ENCODE measurements at places on chromosomes 5 and 9.

DNA sequence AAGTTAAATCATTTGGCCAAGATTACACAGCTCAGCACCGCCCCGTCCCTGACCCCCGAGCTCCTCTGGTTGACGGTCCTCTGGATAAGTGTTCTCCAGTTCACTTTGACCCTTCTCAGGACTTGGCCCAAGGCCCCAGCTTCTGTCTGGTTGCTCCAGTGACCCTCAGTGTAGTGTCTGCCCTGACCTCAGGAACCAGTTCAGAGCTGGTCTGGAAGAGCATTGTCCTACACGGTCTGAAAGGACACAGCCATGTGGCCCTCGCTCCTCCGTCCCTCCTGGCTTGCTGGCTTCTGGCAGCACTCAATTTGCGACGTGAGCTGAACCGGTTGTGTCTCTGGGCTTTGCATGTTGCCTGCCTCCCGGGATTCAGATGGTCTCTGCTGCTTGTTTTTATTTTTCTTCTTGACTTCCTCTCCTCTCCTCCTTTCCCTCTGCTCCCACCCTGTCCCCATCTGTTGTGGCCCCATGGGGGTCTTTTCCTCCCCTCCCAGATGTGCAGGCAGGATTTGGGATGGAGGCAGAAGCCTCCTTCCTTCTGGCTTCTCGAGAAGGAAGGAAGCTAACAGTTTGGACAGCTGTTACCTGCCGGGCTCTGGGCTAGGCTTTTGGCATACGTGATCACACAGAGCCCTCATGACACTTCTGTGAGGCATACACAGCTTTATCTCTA lies 72.0 kb downstream of the PPARGC1B start:
- ATAC-seq: no peak

DNA sequence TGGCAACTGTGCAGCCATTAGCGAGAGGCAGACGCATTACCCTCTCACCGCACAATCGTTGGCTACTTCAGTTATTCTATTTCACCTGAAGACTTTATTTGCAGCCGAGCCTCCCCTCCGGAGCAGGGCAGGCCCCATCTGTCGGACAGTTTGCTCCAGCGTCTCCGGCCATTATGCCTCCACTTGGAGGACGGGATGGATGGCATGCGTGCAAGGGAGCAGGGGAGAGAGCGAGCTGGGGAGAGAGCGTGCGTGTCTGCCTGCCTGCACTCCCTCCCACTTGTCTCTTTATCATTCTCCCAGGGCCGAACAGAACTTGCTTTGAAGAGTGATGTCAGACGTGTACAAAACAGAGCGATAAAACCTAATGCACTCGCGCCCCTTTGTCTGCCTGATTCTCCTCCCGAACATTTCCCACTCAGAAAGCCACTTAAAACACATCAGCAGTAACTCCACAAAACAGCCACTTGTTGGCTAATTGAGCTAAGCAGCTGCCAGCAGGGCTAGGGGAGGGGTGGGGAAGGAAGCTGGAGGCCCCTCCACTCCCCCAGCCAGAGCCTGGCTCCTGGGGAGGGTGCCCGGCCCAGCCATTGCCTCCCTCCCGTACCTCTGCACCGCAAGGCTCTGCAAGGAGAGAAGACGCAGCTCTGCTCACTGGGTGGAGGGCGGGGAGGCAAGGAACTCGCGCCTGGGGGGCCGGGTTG lies 43.4 kb upstream of the FUBP3 start:
- ATAC-seq: no peak

GRCh38 chr9:18245911-18246310 lies 228.0 kb upstream of the ADAMTSL1 start:
- no peak for ATAC-seq

GRCh38 chr5:96605144-96605837 lies 56.9 kb upstream of the CAST start:
- no peak for ATAC-seq

DNA sequence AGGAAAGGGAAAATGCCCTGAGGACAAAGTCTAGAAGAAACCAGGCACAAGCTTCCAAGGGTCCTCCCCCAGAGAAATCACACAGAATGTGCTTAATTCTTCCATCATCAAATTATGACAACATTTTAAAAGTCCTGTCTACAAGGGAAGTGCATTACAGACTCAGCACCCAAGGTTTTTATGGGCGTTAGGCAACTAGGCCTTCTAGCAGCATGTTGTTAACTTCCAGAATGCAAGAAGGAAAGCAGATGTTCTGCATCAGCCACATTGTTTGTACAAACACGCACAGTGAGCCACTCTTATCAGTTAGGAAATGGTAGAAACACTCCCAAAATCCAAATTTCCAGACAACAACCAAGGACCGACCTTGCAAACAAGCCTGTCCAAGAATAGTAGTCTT lies 26.5 kb downstream of the SMC5 start:
- ATAC-seq: no peak

DNA sequence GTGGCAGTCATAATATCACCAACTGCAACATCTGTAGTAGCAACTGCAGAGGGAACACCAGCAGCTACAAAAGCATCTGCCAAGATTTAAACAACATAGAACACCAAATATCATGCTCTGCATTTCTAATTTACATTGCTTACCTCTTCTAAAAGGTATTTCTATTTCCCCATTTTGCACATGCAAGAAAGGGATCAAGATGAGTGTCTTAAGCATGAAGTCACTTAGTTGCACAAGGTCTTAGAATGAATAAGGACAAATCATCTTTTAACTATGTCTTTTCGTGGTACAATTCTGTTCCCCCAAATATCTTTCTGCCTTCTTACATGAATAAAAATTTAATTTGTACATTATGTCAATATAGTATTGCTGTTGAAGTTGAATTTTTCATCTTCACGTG lies 1746.4 kb downstream of the EFNA5 start:
- no peak for ATAC-seq

DNA sequence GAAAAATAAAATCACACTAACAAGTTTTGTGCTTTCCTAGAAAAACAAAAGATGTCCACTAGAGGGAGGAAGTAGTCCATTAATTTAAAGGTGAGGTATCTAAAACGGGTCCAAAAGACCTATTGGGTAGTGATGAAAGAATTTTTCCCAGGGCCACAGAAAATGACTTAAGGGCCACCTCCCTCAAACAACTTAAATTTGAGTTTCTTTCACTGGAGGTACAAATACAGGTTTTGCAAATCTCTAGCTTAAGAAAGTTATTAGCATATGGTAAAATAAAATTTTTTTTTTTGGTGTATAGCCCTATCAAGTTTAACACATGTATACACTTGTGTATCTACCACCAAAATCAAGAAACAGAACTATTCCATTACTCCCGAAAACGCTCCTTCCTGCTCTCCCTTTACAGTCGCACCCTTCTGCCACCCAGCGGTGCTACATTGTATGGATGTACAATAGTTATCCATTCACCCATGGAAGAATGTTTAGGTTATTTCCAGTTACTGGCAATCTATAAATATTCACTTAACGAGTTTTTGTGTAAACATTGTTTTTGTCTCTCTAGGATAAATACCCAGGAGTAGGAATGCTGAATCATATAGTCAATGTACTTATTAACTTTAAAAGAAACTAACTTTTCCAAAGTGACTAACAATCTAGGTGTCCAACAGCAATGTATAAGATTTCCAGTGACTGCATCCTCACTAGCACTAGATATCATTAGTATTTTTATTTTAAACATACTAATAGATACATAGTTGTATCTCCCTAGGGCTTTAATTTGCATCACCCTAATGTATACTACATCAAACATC lies 21.9 kb downstream of the DEPDC1B start:
- peak; percentile 52 for ATAC-seq

GRCh38 chr9:26956860-26957233 lies 635 bp downstream of the IFT74 start:
- no peak for ATAC-seq

DNA sequence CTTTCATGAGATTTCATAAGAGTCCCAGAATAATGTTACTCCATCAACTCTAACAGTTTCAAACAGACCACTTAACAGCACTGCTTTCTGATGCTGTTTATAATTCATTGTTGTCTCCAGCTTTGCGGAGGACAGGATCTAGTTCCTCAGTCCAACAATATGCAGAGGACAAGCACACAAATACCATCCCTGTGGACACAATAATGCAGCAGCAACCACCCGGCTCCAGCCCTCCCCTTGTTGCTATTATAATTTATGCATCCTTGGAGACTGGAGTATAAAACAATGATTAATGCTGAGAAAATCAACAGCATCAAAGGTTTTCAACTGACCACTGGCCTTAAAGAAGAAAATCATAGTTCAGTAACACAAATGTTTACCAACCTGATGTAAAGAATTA lies 108.3 kb downstream of the DENND1A start:
- ATAC-seq: no peak

GRCh38 chr9:86355814-86356213 lies 1.6 kb upstream of the TUT7 start:
- peak; percentile 58 for ATAC-seq

- no peak for ATAC-seq
Observed at GRCh38 chr5:146193285-146193684, 10.1 kb upstream of the RBM27 start.

- peak; percentile 89 for ATAC-seq
Observed at GRCh38 chr5:148965511-148966265, 97.2 kb downstream of the SH3TC2 start.

- no peak for ATAC-seq
Observed at GRCh38 chr5:34709861-34710673, 53.9 kb downstream of the RAI14 start.

DNA sequence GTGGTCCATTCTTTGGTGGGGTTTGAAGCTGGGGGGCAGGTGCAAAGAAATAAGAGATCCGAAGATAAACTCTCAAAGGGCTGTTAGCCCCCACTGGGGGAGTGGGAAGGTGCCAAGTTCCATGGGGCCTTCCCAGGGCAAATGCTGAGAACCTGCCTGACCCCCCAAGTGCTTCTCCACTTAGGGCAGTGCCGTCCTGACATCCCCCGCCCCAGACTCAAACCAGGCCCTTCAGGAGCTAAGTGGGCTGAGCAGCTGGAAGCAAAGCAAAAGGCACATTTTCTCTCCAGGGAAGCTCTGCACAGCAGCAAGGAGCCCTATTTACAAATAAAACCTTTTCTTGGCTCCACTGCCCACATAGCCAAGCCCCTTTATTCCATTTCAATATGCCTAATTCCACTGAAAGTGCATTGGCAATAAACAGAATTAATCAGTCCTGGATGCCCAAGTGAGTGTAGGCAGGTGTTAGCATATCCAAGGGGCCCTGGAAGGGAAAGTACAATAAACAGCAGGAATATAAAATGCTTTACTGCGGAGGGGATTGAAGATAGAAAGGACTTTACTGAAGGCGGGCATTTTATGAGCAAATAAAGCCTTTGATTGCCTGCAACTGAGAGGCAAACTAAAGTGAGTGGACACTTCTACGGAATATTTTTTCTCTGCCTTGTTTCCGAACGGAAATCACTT lies 44.6 kb downstream of the WHRN start:
- ATAC-seq: no peak

- ATAC-seq: no peak
Observed at GRCh38 chr5:1346627-1347440, 1.9 kb upstream of the CLPTM1L start.

DNA sequence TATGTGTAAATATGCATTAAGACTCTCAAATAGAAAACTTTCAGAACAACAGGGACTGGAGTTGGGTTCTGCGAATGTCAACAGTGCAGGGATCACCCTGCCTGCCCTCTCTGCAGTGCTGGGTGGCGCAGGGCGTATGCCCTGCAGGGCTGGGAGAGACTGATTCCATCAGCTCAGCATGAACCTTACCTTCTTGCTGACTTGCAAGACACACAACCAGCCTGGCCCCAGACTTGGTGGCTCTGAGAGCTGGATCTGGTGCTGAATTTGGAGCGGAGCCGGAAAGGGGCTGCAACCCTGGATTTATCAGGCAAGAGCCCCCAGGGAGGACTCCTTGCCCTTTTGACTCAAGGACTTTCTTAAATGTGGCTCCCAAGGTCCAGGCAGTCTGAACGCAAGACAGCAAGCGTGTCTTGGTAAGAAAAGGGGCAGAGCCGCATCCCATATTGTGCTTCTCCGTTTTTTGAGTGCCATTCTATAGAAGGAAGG lies 376.0 kb upstream of the IRX2 start:
- no peak for ATAC-seq

GRCh38 chr5:40507095-40507494 lies 172.6 kb upstream of the PTGER4 start:
- ATAC-seq: no peak

DNA sequence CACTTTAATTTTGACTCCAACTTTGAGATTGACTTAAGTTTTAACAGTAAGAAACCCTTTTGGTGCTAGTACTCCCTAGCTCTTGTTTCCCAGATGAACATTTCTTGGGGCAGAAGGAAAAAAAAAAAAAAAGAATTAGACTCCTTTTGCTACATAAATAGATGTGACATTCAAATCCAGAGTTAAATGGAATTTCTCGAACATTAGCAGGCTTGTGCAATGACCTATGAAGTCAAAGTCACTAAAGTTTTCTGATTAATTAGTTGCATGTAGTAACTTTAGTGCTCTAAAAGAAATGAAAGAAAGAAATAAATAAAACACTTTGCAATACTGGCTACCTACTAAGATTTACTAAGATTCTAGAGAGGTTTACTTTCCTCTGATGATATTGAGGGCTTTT lies 106.8 kb downstream of the TMEM174 start:
- no peak for ATAC-seq

- ATAC-seq: no peak
Observed at GRCh38 chr5:83731638-83732037, 11.0 kb upstream of the HAPLN1 start.

GRCh38 chr5:139971202-139971725 lies 71.8 kb downstream of the NRG2 start:
- no peak for ATAC-seq

- ATAC-seq: no peak
Observed at GRCh38 chr5:132486318-132487094, 4.1 kb downstream of the IRF1 start.

- peak; percentile 19 for ATAC-seq
Observed at GRCh38 chr5:3324421-3325101, 271.1 kb upstream of the IRX1 start.

DNA sequence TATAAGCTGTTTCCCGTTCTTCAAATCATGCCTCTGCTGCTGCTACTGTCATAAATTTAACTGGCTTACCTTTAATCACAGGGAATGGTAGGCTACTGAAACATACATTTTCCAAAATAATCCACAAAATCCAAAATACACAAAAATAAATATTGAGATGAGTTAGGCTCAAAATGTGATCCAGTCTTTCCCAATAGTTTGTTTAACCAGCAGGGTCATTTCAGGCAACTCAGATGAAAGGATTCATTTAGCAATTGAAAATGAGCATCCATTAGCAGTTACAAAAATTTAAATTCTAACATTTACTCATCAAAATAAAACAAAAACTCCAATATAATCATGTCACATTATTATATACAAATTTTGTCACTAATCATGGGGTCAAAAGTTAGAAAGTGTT lies 1015.6 kb upstream of the DMAC1 start:
- no peak for ATAC-seq

GRCh38 chr5:174532455-174533453 lies 191.6 kb upstream of the MSX2 start:
- peak; percentile 97 for ATAC-seq

- ATAC-seq: peak; percentile 55
Observed at GRCh38 chr9:21810388-21810787, 8.0 kb downstream of the MTAP start.

DNA sequence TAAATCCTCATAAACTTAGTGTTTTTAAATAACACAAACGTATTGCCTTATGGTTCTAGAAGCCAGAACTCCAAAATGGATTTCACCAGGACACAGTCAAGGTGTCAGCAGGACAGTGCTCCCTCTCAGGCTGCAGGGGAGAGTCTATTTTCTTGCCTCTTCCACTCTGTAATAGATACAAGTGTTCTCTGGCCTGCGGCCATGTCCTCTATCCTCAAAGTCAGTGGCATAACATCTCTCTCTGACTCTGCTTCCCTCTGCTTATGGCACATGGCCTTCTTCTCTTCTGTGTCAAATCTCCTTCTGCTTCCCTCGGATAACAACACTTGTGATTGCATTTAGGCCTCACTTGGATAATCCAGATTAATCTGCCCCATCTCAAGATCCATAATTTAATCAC lies 129.4 kb upstream of the OR13F1 start:
- ATAC-seq: no peak
